ENCODE measurements at places on chromosomes 1 and 21. TPM values are rescaled to one million over a fixed set of nuclear protein-coding genes. Genes with fewer than 3 reads are reported as not detected.

Gene KCNE2
- total RNA-seq: not detected

Gene C1orf226
- 0.71 TPM for total RNA-seq

Gene KRTAP20-3
- not detected for total RNA-seq

Gene RHEX
- not detected for total RNA-seq
